ENCODE measurements at places on chromosomes 3 and 15. TPM values are rescaled to one million over a fixed set of nuclear protein-coding genes. Genes with fewer than 3 reads are reported as not detected.

CNTN3 gene
- not detected for total RNA-seq

GOLGA8S gene
- not detected for total RNA-seq

GRCh38 chr3:185825639-185826481, 1.0 kb upstream of the IGF2BP2 start:
- peaks cover 9% of the 10 kb centered on the region for H3K4me1 ChIP-seq
- peak; percentile 57 for DNase-seq
- peak overlapping the region; percentile 76 for H3K4me3 ChIP-seq
- H3K27me3 ChIP-seq: peaks cover 62% of the 10 kb centered on the region
- H3K27ac ChIP-seq: no peak overlapping the region

ENTPD3 gene
- not detected for total RNA-seq
